Left renal pelvis (tissue), 4 donors: ENCODE measurements at places on chromosomes 11 and 22.

DNA sequence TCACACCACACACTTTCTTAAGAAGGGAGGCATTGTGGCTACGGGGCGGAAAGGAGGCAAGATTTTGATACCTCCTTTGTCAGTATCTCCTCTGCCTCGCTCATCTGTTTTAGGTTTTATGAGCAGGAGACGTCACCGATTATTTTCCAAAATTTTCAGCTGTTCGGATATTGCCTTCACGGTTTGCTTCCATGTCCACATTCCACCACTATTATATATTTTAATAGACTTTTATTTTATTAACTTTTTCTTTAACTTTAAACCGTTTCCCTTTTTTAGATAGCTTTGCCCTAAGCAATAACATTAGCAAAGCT lies 33.7 kb upstream of the CREB3L1 start:
- no peak for DNase-seq

GRCh38 chr11:45260071-45260470 lies 26.1 kb downstream of the SYT13 start:
- DNase-seq: no peak

DNA sequence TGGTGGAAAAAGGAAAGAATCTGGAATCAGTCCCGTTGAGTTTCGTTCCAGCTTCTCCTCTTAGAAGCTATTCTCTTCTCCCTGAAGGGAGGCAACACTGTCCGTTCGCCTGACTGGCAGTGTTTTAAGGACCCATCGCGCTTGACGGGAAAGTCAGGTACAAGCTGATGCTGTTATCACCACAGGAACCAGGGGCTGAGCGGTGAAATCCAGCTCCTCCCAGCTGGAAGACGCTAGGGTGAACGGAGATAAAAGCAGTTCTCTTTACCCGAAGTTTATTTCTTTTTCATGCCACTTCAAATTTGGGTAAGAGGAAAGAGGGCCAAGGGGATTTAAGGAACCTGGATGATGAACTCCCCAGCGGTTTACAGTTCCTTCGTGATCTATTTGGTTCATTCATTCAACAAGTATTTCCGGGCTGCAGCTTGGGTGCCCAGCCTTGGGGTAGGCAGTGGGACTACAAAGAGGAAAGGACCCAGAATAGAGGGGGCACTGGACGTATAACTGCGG lies 551 bp upstream of the DEUP1 start:
- DNase-seq: no peak

DNA sequence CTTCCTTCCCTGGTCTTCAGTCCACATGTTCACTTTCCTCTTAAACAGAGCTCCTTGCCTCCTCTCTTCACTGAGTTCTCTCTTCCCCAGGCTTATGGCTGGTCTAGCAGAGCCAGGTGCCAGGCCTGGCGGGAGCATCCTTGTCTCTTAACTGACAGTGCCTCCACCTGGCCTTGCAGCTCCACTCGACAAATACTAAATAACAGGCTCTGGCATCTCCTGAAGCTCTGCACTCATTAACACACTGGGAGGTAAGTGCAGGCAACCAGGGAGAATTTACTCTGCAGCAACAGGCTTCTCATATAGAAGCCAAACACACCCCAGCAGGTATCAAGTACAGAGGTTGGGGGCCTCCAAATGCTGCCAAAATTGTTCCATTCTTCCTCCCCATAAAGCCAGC lies 438.1 kb downstream of the SOX6 start:
- DNase-seq: no peak

- DNase-seq: no peak
Observed at GRCh38 chr11:62539238-62539925, 7.2 kb downstream of the AHNAK start.

GRCh38 chr11:91272089-91272488 lies 952.5 kb upstream of the FAT3 start:
- DNase-seq: no peak

DNA sequence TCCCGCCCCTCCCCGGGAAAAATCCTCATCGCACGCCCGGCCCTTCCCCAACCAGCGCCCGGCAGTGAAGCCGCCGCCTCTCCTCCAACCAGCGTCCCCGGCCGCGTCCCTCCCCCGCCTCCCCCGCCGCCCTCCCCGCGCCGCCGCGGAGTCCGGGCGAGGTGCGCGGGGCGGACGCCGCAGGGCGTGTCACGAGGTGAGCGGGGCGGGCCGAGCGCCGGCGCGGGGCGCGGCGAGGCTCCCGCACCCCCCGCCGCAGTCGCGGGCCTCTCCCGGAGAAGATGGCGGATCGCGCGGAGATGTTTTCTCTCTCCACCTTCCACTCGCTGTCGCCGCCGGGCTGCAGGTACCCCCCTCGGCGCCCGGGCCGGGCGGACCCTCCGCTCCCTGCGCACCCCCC lies at the start of gene MAPK8IP2:
TSS of gene MAPK8IP2 (plus strand) at position 256 of the 400 bp plus-strand sequence. CDS start at position 282, 26 bp downstream.
- DNase-seq: no peak

DNA sequence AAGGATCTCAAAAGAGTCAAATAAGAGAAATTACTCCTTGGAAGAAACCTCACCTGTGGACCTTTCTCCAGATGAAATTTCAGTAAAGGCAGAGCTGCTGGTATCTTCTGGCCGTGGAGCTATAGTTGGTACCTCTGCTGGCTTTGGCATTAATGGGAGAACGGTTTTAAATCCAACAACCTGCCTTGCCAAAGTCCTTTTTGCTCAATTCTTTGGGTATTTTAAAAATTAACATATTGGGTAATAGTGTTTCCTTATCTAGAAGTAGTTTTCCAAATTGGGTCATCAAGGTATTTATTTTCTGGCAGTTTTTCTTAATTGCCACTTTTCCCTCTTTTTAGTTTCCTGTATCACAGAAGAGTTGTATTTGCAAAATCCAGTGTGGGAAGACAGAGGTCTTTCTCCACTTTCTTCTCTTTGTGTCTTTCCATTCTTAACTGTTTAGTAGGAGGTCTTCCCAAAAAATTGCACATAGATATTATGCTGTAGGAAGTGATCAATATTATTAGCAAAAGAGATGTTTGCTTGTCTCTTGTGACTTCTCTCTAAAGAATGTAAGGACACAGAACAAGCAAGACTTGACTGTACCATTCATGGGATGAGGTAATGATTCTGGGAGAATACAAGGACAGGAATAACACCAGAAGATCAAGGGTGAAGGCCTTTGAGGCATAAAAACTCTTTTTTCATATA lies at the start of gene SAA4:
TSS of gene SAA4 (minus strand) at position 139 of the 693 bp plus-strand sequence. CDS start 876 bp downstream, outside the sequence.
- no peak for DNase-seq

GRCh38 chr11:108970221-108970991 lies 305.5 kb downstream of the DDX10 start:
- no peak for DNase-seq

DNA sequence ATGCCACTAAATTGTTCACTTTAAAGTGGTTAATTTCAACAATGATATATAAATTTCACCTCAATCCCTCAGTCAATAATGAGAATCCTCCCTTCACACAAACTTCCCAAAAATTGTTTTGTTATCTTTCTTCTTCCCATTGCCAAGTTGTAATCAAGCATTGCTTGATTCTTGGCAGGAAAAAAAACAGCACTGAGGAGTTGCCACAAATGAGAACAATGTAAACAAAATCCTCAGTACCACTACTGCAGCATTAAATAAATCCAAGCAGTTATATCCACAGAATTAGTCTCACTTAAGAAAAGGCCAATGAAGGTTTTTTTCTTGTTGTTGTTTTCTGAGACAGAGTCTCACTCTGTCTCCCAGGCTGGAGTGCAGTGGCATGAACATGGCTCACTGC lies 38.2 kb downstream of the FAM168A start:
- DNase-seq: no peak

- no peak for DNase-seq
Observed at GRCh38 chr11:133078591-133079404, 453.5 kb downstream of the OPCML start.

- DNase-seq: no peak
Observed at GRCh38 chr22:26817926-26818325, 160.5 kb downstream of the MIAT start.

DNA sequence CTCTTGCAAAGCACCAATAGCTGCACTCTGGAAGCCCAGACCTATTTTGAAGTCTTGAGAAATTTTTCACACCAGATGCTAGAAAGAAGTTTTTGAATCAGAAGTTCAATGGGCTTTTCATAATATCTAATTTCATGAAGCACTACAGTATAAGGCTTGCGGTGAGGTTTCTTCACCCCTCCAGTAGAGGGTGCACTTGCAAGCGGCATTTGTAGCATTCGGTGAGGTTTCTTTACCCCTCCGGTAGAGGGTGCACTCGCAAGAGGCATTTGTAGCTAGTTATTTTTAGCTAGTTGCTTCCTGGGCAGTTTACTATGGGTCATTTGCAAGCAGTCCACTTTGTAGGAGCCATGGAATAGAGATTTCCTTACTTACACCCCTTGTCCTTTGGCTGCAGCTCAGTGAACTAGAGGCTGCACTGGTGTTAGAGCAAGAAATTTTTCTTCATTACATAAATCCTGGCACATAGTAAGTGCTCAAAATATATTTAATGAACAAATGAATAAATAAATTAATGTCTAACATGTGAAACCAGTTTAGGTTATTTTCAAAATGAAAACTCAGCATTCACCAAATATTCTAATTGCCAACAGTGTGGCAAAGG lies 7.8 kb upstream of the NOX4 start:
- DNase-seq: no peak

DNA sequence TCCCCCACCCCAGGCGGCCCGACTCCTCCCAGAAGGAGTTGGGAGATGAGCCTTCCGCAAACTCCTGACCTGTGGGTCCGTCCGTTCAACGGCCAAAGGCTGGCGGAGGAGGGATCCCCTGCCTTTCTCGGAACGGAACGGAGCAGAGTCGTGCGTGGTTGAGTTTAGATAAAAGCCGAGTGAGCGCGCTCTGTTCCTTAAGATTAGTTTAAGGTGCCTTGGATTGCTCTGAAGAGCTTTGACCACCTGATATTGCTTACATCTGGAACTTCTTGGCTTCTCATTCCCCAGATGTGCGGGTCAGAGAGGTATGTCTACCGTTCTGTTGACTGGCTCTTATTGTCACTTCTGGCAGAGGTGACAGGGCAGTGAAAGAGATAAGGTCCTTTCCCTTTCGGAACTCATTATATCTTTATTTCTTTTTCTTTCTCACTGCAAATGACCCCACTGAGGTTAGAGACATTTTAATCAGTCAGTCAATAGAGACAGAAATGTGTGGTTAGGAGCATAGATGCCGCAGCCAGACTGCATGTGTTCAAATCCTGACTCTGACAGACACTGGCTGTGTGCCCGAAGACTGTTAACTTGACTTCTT lies at the start of gene TRIM6:
TSS of gene TRIM6 (plus strand) at position 31 of the 595 bp plus-strand sequence. CDS start at position 292, 261 bp downstream.
- DNase-seq: no peak

- no peak for DNase-seq
Observed at GRCh38 chr11:2835296-2835695, 50.3 kb downstream of the CDKN1C start.

DNA sequence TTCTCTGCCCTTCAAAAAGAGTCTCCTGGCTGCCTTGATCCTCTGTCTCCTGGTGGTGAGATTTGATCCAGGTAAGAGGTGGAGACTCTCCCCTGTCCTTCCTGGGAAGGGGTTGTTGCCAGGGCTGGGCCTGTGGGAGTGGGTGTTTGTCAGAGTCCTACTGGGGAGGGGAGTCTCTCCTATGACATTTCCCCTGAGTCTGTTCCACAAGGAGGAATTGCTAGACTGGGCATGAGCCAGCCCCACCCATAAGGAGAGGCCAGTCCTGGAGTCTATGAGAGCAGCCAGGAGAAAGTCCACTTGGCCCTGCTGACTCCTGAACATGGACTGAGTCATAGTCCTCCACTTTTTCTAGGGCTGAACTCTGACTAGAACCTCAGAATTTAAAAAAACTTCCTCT lies 7.4 kb downstream of the PEX26 start:
- no peak for DNase-seq

- DNase-seq: no peak
Observed at GRCh38 chr11:35623621-35624168, 5.4 kb downstream of the FJX1 start.

GRCh38 chr11:119488256-119488995 lies 65.5 kb upstream of the THY1 start:
- no peak for DNase-seq

DNA sequence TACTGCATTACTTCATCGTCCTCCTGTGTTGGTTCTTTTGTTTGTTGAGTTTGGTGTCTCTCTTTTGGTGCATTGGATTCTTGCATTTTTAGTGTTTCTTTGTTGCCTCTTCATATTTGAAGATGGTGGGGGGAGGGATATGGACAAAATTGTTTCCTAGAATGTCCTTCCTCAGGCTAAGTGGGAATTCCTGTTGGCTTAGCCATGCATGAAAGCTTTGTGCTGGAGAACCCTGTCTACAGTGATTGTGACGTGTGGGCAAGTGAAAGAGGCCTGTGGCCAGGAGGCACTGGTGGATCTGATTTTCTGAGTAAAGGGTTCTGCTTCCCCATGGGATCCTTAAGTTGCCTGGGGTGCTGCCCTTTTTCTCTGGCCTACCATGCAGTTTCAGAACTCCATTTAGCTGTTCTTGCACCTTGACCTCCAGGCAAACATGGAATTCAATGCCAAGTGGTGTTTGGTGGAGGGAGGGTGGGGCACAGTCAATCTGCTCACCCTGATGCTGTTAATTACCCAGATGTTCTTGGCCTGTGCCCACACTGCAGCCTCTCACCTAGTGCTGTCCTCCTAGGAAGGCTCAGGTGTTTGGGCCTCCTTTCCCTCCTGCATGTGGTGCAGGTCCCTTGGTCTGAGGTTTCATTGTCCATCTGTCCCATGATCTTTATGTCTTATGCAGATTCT lies 46.3 kb upstream of the SLC22A12 start:
- no peak for DNase-seq

DNA sequence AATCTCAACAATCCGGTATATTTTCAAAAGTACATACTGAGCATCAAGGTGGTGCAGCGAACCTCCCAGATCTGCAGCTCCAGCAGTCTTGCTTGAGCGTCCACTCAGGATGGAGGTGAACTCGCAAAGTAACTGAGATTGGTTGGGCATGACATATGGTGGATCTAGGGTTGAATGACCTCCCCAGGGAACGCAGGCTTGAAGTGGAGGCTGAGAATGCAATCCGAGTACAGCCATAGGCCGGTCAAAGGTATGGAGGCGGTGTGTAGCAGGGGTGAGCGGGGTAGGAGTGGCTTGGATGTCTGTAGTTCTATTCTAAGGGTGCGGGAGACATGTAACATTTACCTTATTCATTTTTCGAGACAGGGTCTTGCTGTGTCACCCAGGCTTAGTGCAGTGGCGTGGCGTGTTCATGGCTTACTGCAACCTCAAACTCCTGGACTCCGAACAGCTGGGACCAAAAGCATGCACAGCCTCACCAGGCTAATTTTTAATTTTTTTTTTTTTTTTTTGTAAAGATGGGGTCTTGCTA lies 631 bp upstream of the C22orf39 start:
- DNase-seq: no peak

- DNase-seq: no peak
Observed at GRCh38 chr11:106714199-106714598, 304.1 kb downstream of the GUCY1A2 start.
